Stimulated activated CD8-positive, alpha-beta memory T cell treated with anti-CD3 and anti-CD28 coated beads, Interleukin-15, amount 100 ng/mL, for 4 hours (primary cell): ENCODE measurements at places on chromosomes 3 and 15.

DNA sequence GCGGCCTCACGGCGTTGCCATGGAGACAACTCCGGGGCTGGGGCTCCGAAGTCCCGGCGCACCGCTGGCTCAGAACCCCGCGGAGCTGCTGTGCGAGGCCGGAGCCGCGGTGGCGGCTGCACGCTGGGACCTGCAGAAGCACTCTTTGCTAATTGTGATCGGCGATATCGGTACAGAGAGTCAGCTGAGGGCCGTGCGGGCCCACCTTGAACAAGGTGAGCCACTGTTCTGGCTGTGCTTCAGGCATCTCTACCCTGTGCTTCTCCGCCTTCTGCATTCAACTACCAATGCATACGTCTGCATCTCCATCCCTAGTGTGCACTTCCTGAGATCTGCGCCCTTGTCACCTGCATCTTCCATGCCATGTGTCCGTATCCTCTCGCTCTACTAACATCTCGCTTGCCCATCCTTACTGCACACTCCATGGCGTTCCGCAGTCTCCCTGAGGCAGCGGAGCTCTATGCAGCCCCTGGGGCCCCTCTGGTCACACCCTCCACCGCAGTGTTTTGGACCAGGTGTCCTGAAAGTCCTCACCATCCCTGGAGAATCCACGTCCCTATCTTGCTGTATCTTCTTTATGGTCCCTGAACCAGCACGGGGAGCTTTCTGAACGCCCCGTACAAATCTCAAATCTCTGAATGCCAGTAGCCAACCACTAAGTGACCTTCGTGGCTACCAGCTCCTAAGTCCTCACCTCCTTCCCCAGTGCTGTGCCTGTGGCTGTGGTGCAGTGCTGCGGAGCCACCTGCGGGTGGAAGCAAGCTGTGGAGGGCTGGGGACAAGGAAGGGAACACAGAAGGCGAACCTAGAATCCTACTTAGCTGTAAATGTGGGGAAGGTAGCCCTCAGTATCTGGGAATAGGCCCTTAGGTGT is 6.2 kb upstream of the MAP1A start:
- DNase-seq: no peak

GRCh38 chr3:175457301-175457700 is 598.2 kb downstream of the NAALADL2 start:
- DNase-seq: no peak

DNA sequence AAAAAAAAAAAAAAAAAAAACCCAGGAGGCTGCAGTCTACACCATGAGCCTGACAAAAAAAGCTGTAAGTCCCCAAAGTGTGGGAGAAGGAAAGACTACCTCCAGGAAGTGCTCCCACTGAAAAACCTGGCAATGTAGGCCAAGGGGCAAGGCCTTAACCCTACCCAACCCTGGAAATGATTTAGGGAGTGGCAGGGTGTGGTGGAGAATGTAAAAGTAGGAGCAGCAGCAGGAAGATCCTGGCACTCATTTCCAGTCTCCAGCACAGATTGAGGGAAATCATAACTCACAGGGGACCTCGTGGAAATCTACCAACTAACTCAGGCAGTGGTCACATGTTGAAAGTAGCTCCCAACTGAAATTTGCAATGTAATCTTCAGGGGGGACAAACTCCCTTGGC is 839.5 kb downstream of the EPHA3 start:
- no peak for DNase-seq

GRCh38 chr15:86399041-86399954 is 319.6 kb downstream of the AGBL1 start:
- no peak for DNase-seq

GRCh38 chr3:70249509-70250160 is 62.8 kb downstream of the MDFIC2 start:
- no peak for DNase-seq

DNA sequence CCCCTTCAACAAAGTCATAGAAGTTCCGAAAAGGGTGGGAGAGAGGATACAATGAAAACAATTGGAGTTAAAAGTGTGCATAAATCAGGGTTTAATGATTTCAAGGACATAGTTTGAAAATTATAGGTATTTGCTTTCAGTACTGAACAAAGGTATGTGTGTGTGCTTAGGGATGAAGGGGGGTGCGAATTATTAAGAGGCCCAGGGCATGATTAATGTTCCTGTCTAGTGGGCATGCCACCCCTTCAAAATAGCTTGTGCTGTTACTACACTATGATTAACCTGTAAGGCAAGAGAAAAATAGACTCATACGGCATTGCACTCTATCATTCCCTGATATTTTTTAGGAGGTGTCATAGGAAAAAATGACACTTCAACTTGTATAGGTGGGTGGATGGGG is 731.6 kb downstream of the NAALADL2 start:
- DNase-seq: no peak

GRCh38 chr3:69385123-69385722 is 665 bp downstream of the FRMD4B start:
- no peak for DNase-seq

DNA sequence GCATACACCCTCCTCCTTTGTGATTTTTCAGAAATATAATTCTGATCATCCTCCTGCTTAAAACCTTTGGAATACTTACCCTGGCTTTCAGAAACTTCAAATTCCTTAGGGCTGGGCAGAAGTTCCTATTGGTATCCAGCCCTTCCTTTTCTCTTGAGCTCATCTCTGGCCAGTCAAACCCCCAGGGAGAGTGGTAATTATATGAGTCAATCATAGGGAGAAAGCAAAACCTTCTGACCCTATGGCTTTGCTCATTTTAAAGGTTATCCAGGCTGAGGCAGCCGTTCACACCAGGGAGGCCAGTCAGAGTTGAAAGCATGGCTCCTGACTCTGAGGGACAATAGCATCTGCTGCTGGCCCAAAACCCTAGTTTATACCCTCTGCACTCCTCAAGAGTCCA is 23.9 kb upstream of the CTNNB1 start:
- no peak for DNase-seq

GRCh38 chr3:119295816-119296726 is 1.9 kb downstream of the ARHGAP31 start:
- DNase-seq: no peak

- DNase-seq: no peak
These were observed 407.4 kb downstream of the NTRK3 start for GRCh38 chr15:87849181-87849580.

DNA sequence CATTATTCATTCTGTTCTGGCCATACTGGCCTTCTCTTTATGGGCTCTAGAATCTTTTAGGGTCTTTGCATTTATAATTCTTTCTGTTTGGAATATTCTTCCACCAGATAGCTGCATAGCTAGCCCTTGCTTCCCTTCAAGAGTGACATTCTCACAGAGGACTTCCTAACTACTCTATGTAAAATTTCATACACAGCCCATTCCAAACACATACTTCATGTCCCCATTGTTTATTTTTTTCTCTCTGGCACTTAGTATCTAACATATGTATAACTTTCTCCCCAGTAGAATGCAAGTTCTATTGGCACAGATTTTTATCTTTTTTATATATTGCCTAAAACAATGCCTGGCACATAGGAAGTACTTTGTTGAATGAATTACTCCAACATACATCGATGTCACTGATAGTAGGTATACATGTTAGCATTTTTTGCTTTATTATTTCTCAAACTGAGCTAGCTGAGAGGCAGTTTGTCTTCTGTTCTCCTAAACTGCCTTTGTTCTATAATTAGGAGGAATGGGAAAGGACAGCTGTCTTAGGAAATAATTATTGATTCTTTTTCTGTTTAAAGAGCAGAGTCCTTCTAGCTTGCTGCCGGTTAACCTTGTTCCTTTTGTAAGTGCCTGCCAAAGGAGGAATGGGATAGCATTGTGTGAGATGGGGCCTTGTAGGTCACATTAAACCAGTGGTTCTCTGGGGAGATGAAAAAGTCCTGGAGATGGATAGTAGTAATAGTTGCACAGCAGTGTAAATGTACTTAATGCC is 7.9 kb downstream of the FAM162A start:
- no peak for DNase-seq

DNA sequence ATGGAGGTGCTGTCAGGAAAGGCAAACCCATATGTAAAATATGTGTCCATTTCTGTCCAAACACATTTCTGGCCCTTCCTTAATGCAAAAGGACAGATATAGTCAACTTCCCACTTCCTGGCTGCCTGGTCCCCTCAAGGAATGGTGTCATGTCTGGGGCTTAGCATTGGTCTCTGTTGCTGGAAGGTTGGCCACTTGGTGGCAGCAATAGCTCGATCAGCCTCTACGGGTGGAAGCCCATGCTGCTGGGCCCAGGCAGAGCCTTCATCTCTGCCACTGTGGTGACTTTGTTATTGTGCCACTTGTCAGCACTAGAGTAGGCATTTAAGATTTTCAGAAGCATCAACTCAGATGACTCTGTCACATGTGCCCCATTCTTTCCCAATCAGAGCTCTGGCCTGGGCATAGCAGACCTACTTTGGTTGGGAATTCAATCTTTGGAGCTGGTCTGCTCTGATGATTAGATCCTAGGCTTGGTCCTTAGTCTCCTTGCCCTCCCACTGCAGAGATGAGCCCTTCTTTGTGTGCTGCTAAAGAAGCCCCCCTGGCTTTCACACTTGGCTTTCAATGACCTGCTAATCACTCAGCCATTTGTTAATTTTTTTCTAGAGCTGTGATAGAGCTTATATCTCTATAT is 51.0 kb upstream of the SPSB4 start:
- no peak for DNase-seq

- no peak for DNase-seq
These were observed 56.3 kb upstream of the TMCO5A start for GRCh38 chr15:37877851-37878741.

DNA sequence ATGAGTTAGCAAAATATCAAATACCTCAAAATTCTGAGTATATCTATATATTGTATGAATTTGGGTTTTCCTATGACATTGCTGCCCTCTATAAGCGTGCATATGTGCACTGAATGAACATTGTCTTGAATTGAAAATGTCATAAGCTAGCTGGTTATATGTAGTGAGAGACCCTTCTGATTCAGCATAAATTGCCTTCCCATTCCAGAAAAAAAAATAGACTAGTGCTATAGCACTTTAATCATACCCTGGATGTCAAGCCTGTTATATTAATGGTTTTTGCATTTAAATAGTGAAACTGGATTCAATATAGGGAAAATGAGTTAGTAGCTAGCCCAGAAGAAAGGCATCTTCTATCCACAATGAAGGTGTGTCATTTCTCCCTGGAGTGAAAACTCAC is 265.1 kb downstream of the TUSC7 start:
- DNase-seq: no peak

- DNase-seq: no peak
These were observed 17.1 kb upstream of the JMJD7 start for GRCh38 chr15:41810651-41811431.

- DNase-seq: no peak
These were observed 6.4 kb upstream of the GOLM2 start for GRCh38 chr15:44282101-44282500.

DNA sequence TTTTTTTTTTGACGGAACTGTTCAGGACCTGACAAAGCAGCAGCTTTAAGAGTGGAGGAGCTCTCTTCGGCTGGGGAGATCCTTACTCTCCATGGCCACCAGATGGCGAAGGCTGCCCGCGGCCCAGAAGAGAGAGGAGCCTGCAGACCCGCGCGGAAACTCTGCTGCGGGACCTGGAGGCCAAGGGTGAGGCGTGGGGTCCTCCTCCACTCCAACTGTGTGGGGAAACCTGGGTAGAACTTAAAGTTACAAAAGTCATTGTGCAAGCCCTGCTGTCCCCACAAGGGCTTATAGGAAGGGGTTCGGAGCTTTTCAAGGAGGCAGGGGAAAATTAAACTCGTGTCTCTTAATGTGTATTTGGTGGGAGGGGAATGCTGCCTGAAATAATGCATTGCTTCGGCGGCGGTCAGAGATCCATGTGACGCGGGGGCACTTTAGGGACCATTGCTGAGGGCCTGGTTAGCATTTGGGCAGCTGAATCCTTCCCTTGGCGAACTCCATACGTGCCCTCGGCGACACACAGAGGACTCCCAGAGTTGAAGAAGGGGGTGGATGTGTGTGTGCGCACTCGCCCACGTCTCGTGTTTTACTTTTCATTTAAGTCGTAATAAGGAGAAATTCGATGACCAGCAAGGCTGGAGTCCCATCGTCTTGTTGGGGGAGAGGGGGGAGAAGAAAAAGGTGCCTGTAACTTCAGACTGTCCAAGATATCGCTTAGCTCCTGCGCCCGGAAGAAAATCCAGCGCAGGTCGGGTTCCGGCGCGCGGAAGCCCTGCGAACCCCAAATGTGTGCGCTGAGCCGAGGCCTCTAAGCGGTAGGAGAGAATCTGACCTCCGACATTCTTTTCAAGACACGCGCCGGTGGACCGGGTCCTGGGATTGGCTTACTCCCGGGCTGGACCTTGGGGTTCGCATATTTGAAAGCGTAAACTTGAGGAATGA is 9.7 kb downstream of the EOMES start:
- peak; percentile 66 for DNase-seq

GRCh38 chr3:42544492-42545283 is 37.1 kb downstream of the SEC22C start:
- DNase-seq: no peak

GRCh38 chr15:90994417-90995311 is at the start of gene PRC1:
Gene PRC1 (minus strand): TSS chr15:90994535. CDS start chr15:90994417, 118 bp downstream.
- DNase-seq: peak; percentile 93

DNA sequence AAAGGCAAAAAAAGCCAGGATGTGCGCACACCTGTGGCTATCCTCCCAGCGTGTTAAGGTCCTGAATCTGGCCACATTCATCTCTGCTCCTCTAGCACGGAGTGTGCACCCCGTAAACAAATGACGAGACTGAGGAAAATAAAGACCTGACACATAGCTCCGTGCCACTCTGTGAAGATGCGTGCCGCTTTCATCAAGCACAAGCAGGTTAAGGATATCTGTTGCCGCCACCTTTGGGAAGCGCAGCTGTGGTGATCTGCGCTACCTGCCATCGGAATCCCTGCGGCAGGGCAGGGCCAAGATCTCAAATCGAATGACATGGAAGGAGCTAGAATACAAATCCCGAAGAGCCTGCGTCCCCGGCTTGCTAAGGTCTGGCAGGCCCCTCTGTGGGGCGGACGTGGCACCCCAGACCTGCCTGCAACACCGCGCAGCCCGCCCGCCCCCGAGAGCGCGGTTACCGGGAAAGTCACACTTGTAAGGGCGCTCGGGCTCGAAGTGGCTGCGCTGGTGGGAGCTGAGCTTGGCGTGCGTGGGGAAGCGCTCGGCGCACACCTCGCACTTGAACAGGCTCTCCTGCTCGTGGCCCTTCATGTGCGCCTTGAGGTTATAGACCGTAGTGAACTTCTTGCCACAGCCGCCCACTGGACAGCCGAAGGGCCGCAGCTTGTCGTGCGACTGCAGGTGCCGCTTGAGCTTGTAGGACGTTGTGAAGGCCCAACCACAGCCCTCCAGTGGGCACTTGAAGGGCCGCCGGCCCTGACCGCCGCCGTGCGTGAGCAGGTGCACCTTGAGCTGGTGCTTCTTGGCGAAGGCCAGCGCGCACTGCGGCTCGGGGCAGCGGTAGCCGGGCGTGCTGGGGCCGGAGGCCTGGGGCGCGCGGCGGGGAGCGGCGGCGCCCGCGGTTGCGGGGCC is 936 bp downstream of the ZXDC start:
- peak; percentile 11 for DNase-seq

GRCh38 chr15:66222273-66223198 is 31.0 kb downstream of the MEGF11 start:
- no peak for DNase-seq

- DNase-seq: no peak
These were observed 20.9 kb downstream of the FBXO22 start for GRCh38 chr15:75924576-75924975.

GRCh38 chr15:96585484-96586386 is 255.2 kb downstream of the NR2F2 start:
- DNase-seq: no peak

GRCh38 chr15:39326306-39326975 is 254.4 kb upstream of the THBS1 start:
- no peak for DNase-seq

GRCh38 chr15:57782731-57783130 is 76.2 kb downstream of the POLR2M start:
- no peak for DNase-seq

- no peak for DNase-seq
These were observed 32.0 kb upstream of the STXBP5L start for GRCh38 chr3:120875989-120876388.
